ENCODE measurements at places on chromosomes 13 and 19.

- no peak for DNase-seq
Measured at GRCh38 chr13:48318821-48319511, 15.4 kb downstream of the RB1 start.

DNA sequence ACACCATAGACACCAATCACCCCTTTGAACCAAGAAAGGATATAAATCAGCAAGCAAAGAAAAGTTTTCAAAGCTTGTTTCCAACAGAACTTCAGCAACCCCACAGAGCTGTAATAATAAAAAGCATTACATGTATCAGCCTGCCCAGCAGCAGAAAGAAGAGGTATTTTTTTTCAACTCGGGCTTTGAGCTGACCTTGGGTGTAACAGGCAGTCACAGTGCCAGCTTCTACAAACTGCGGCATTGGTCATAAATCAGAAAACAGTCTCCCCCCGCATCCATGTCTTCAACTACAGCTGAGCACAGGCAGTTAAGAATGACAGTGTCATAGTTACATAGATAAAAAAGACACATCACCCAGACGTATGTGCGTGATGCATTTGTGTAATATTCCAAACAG lies 671.0 kb upstream of the SLITRK1 start:
- DNase-seq: no peak

DNA sequence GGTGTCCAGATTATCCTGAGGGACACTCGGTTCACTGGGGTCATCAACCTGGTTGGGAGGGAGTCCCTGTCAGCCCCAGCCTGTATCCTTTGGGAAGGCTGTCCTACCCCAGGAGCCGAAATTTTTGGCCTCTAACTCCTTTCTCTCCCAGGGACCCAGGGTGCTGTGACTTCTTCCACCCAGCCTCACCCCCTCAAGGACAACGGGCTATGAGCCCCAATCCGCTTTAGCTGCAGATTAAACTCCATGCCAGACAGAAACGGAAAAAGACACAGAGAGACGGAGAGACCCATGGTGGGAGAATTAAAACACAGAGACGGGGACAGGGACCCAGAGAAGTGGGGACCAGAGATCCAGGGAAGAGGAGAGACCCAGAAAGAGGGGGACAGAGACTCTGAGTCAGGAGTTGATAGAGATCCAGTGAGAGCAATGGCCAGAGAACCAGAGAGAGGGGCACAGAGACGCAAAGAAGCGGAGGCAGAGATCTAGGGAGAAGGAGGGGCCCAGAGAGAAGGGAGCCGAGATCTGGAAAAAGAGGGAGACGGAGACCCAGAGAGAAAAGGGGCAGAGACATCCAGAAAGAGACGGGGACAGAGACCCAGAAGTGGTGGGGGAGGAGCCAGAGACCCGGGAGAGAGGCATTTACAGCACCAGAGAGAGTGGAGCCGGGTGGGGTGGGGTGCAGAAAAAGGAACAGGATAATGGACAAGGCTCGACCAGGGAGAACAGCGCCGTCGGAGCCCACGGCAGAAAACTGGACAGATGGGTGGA lies 703 bp downstream of the SLC17A7 start:
- DNase-seq: no peak

GRCh38 chr13:44051918-44052675 lies 172.4 kb downstream of the LACC1 start:
- no peak for DNase-seq

DNA sequence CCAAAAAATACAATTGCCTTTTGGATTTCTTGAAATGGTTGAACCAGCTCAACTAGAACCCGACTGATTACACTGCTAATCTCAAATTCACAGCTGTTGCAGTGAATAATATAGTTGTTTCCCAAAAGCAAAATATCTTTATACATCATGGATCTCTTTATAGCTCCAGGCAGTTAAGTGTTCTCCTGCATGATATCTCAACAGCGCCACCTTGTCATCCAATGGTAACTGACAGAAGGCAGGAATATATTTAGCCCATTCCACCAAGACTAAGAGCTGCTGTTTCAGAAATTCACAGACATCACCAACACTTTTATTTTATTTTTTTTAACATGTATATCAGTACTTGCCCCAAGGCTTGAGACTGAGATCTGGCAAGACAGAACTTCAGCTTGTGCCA lies 1141.0 kb upstream of the PRR20A start:
- no peak for DNase-seq

DNA sequence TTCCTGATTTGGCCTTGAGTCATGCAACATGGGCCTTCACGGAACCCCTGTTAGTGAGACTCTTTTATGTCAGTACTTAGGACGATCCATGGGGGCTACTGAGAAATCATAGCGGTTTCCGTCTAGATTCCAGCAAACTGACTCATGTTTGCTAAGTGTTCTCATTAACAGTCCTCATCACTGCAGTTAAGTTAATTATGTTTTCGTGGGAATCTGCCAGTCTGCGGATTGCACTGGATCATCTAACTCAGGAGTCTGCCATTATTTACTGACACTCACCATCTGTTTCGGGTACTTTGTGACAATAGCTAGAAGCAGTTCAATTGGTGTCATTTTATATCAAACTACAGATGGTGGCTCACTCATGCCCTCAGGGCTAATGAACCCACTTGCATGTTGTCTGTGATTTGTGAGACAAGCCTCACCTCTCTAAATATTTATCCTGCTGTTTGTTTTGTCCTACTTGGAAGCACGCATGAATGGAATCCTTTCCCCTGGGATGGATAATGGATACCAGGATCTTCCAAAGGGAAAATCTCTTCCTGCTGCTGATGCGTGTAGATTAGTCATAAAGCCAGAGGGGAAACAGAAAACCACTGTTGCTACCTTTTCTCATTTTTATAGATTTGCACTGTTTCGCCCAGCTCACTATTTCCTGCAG lies 61.8 kb downstream of the RAB20 start:
- peak; percentile 95 for DNase-seq

DNA sequence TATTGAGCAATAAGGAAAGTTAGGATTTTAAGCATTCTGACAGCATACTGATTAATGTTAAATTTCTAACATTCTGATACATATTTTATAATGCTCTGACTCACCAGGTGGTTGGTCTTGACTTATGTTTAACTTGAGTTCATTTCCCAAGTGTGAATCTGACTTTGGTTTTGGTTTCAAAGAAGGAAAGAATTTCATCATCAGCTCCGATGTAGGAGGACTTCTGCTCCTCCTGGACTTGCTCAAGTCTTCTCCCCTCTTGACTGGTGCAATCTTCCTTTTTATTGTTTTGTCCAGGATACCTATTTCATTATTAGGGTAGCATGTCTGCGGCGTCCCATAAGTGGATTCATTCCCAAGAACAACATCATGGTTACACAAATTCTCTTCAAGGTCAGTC lies 141.3 kb downstream of the RNF17 start:
- DNase-seq: no peak

- DNase-seq: no peak
Measured at GRCh38 chr13:101092985-101093384, 323.3 kb downstream of the NALCN start.

DNA sequence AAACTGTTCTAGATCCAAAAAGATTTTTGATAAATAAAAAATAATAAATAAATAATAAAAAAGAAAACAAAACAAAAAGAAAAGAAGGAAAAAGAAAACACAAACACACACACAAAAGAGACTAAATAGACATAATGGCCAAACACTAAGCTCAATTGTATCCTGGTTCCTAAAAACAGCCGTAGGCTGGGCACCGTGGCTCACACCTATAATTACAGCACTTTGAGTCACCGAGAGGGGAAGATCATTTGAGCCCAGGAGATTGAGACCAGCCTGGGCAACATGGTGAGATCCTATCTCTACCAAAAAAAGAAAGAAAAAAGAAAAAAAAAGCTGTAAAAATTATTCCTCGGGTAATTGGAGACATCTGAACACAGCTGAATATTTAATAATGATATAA lies 8.9 kb downstream of the ETHE1 start:
- no peak for DNase-seq

DNA sequence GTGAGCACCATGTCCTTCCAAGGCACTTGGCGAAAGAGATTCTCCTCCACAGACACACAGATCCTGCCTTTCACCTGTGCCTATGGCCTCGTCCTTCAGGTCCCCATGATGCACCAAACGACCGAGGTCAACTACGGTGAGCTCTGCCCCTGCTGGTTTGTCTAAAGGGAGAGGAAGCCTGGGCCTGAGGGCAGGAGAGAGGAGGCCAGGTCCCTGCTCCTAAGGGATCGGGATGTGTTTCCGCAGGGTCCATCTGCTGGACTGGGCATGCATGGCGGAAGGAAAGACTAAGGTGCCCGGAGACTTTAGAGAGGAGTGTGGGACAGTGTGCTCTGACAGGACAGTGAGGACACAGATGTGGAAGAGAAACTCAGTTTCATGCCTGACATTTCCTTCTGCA lies 7.6 kb downstream of the SERPINE3 start:
- DNase-seq: no peak

- DNase-seq: no peak
Measured at GRCh38 chr19:53396525-53396868, 1.5 kb downstream of the ZNF765 start.

GRCh38 chr19:18153556-18154134 lies 682 bp downstream of the PIK3R2 start:
- DNase-seq: no peak

DNA sequence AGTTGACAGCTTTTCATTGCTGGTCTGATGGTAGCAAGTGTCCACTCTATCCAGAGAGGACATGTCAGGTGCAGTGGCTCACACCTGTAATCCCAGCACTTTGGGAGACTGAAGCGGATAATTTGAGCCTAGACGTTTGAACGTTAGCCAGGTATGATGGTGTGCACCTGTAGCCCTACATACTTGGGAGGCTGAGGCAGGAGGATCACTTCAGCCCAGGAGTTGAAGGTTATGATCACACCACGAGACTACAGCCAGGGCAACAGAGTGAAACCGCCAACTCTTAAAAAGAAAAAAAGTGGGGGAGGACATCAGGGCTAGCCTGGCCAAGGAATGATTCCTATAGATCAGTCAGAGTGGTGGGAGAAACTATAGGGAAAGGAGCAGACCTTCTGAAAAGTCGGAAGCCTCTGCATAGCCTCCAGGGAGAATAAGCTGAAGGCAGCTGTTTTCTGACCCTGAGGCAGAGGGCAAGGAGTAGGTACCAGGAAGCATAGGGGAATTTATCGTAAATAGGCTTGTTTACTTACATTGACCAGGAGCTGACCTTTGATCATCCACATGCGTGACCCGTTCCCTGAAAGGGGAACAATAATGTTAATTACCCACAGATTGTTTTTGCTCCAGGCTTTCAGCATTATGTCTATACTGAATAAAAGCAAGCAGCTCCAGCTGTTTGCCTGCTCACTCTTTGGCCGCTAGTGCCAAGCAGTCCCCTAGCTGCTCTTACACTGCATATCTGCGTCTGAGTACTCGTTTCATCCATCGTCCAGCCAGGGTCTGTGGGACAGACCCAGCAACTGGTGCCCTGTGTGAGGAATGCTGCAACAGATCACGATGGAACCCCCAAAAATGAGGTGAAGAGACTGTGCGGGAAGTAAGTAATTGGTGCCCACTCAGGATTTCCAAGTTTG lies 161.6 kb downstream of the RNF17 start:
- no peak for DNase-seq

GRCh38 chr13:90154311-90154960 lies 1193.1 kb upstream of the MIR17HG start:
- DNase-seq: no peak

DNA sequence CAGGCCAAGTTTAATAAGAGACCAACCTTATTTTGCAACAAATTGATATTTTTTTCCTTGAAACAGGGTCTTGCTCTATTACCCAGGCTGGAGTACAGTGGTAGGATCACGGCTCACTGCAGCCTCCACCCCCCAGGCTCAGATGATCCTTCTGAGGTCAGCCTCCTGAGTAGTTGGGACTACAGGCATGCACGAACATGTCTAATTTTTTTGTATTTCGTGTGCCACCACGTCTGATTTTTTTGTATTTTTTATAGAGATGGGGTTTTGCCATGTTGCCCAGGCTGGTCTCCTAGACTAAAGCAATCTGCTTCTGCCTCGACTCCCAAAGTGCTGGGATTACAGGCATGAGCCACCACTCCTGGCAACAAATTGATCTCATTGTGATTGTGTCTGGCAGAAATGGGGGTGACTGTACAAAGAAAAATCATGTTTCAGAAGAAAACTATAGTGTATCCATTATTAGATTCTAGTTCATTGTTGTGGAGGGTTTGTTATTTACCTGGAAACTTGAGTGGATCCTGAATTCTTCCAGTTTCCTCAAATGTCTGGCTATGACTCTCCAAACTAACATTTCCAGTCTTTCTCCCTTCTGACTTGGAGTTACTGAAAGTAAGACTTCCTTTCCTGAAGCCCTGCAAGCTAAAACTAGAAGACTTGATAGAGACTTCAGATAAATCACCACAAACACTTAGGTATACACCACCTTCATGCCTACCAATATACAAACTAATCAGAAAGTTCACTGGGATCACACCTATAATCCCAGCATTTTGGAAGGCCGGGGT lies 17.3 kb upstream of the AKT2 start:
- no peak for DNase-seq

- DNase-seq: no peak
Measured at GRCh38 chr13:38473305-38473704, 123.7 kb downstream of the UFM1 start.

DNA sequence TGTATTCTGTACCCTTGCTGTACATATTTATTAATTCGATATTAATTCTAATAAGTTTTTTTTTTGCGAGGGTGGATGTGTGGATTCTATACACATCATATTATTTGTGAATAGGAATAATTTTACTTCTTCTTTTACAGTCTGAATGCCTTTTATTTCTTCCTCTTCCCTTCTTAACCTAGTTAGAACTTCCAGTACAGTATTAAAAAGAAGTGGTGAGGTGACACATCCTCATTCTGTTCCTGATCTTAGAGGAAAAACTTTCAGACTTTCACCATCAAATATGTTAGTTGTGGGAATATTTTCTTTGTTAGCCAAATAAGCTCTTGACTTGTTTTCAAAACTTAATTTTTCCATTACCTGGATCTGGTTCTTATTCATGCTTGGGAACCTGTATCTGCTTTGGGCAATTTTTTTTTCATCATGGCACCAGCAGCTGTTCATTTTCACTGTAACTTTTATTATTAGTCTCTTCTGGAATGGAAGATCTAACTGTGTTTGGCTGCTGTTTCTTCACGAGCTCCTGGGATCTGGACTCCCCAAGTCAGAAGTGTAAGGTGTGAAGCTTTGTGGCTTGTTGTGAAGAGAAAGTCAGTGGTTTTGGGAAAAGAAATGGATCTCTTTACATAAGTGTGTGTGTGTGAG lies 33.1 kb downstream of the RGCC start:
- no peak for DNase-seq

- no peak for DNase-seq
Measured at GRCh38 chr19:33904681-33905080, 108.0 kb downstream of the KCTD15 start.

DNA sequence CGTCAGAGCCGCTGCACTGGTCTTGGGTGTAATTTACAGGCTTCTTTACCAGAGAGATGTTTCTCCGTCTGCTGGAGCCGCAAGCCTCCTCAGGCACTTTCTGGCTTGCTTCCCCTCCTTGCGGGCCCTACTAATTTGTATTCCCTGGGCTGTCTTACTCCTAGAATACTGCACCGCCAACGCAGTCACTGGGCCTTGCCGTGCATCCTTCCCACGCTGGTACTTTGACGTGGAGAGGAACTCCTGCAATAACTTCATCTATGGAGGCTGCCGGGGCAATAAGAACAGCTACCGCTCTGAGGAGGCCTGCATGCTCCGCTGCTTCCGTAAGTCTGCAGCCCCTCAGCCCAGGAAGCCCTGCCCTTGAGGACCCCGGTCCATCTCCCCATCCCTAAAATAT lies 14.1 kb upstream of the C19orf33 start:
- no peak for DNase-seq

All from DMS153 (cell line).